ENCODE measurements at places on chromosomes 13 and 19.

DNA sequence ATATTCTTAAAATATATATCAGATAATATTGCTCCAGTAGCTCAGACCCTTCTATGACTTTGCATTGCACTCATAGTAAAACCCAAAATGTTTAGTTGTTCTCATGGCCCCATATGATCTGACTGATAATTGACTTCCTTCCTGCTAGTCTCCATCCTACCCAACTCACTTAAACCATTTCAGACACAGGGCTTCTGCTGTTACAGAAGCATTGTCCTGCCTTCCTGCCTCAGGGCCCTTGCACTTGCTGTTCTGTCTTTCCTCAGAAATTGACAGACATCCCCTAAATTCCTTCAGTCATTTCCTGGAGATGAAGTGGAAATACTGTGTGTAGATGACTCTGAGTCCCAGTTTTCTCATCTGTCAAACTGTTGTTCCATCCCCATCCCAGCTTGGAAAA is 19.7 kb downstream of the FBXL12 start:
- no peak for DNase-seq

DNA sequence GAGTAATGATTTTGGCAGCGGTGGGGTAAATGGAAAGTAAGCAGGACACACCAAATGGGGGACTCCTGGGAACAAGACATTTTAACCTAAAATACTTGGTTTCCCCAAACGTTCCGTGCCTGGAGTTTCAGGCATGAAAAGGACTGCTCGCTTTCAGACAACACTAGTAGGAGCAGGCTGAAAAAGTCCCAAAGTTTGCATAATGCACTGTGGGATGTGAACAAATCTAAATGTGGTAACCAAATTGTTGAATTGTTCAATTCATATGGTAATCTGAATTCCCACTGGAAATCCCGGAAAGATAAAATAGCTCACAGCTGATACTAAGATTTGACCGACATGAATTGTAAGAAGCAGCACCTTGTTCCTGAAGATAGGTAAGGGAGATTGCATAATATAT is 467.2 kb upstream of the ARGLU1 start:
- no peak for DNase-seq

- DNase-seq = no peak
Measured at GRCh38 chr19:1233115-1233667, 4.6 kb downstream of the CBARP start.

DNA sequence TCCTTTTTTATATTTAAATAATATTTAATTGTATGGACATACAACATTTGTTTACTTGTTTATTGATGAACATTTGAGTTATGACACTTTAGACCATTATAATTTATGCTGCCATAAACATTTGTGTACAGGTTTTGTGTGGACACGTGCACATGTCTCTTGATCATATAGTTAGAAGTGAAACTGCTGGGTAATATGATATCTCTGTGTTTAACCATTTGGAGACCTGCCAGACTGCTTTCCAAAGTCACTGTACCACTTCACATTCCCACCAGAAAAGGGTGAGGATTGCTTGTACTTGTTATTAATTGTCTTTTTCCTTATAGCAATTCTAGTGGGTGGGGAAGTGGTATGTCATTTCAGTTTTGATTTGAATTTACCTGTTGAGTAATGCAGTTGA is 145.6 kb upstream of the KLHL1 start:
- DNase-seq = no peak

- no peak for DNase-seq
Measured at GRCh38 chr13:111909971-111910671, 156.8 kb upstream of the SOX1 start.

DNA sequence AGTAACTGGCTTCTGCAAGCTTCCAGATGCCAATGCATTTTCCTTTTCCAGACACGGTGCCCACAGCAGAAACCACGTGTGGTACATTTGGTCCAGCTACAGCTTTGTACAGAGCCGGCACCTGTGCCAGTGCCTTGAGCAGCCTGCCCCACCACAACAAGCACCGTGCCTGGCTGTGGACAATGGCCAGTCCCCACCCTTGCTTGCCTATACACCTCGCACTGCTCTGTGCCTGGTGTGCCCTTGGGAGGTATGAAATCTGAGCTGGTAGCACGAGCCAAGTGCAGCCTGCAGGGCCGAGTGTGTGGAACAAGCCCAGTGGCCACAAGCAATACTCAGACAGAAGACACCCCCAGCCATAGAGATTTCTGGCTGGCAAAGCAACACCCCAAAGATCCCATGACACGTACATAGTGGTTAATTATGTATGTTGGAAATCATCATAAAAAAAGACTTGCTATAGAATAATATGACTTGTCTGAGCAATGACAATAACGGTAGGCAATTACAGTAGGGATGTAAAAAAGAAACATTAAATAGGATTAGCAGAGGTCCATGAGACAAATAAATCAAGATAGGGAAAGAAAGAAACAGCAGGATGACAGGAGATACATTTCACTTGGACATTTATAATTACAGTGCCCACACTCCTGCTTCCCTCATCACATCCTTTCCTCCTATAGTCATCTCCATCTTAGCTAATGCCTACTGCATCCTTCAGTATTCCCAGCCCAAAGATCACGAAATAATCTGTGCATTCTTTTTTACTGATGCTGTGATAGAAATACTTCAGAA is 1399.5 kb downstream of the PCDH9 start:
- no peak for DNase-seq

- DNase-seq = no peak
Measured at GRCh38 chr19:42233106-42233505, 9.3 kb downstream of the GSK3A start.

DNA sequence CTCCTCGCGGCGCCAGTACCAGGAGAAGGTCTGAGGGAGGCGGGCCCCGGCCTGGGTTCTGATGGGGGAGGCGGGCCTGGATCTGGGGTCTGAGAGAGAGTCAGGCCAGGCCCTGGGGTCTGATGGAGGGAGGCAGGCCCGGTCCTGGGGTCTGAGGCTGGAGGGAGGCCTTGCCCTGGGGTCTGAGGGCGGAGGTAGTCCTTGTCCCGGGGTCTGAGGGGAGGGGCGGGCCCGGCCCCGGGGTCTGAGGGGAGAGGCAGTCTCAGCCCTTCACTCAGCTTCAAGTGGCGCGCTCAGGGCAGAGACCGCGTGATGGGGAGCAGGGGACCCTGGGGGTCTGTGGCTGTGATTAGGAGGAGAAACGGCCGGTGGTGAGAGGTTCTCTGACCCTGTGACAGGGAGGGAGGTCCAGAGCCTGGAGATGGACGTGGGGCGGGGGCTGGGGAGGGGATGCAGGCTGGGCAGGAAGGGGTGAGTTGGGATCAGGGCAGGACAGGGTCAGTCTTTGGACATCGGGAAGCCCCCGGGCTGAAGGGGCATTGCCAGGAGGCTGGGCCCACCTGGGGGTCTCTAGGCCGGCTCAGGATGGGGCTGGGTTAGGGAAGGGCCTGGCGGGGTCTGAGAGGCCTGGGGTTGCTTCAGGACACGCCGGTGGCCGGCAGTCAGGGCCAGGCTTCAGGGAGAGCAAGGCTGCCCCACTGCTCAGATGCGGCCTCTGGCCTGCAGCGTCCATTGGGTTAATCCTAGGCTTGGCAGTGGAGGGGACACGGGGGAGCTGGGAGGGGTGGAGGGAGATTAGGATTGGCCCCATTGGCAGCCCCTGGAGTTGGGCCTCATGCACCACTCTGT is 18.7 kb downstream of the HCN2 start:
- no peak for DNase-seq

GRCh38 chr13:29496241-29496712 is 99.2 kb downstream of the SLC7A1 start:
- no peak for DNase-seq

- DNase-seq = no peak
Measured at GRCh38 chr13:30807392-30807791, 72.0 kb downstream of the ALOX5AP start.

DNA sequence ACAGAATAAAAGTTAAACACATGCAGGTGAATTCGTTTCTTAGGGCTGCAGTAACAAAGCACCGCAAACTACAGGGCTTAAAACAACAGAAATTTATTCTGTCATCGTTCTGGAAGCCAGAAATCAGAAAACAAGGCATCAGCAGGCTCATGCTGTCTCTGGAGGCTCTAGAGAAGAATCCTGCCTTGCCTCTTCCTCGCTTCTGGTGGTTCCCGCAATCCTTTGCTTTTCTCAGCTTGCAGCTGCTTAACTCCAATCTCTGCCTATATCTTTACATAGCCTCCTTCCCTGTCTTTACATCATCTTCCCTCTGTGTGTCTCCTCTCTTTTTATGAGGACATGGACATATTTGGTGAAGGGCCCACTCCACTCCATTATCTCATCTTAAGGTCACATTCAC is 6.2 kb upstream of the NBEA start:
- no peak for DNase-seq

DNA sequence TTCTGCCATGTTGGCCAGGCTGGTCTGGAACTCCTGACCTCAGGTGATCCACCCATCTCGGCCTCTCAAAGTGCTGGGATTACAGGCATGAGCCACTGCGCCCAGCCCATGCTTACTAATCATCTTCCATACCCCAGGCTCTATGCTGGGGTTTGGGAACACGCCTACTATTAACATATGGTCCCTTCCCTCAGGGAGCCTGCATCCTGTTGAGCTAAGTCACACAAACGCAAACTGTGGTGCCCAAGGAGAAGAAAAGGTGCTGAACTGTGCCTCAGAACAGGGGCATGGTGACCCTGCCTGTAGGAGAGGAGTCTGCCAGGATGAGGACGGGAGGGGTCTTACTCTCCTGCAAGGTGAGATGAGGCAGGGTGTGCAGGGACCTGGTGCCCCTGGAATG is 5.6 kb downstream of the MICOS13 start:
- no peak for DNase-seq

- no peak for DNase-seq
Measured at GRCh38 chr13:88627071-88627470, 955.9 kb downstream of the SLITRK5 start.

GRCh38 chr19:5172859-5173630 is 167.6 kb downstream of the PTPRS start:
- DNase-seq = peak; percentile 28

GRCh38 chr13:46320406-46320805 is 66.6 kb downstream of the RUBCNL start:
- DNase-seq = no peak

DNA sequence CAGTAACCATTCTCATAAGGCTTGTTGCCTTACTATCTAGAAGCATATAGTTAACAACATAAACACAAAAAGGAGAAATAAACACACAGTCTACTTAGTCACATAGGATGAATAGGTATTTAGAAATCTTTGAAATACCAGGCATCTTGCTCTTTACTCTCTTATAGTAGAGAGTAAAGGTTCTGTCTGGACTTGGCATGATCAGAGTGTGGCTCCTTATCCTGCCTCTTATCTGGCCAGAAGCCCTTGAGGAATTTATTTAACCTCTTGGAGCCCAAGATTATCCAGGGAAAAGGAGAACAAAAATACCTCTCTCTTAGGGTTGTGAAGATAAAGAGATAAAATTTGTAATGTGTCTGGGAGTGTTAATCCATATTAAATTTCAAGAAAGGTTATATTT is 100.2 kb upstream of the MBNL2 start:
- no peak for DNase-seq

- no peak for DNase-seq
Measured at GRCh38 chr13:58500938-58501337, 869.4 kb downstream of the PCDH17 start.

DNA sequence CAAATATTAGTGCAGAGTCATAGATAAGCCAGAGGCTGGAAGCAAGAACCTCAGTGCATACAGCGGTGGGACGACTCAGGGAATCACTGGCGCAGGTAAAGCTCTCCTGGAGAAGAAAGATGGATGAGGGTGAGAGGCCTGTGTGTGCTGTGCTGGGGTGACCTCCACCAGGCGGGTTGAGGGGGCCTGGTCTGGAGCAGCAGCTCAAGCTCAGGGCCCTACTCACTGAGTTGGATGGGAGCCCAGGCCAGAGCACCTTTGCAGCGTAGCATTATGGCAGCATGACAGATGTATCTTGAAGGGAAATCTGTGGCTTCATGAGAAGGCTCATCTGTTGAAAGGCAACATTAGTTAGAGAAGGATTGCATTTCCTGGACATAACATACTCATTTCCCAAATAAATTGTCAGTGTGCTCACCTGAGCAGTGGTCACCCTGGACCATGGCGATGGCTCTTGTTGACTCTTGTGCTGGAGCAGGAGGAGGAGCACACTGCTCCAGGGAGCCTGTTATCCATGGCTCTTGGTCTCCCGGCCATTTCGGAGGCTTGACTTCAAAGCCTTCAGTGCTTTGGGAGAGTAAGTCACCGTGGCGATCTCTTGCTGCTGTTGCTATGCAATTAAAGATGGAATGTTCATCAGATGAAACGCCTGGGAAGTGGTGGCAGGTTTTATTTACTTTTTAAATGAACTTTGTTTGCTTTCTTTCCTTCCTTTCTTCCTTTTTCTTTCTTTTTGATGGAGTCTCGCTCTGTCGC is 25.0 kb downstream of the HNRNPM start:
- DNase-seq = no peak

GRCh38 chr19:53877361-53877766 is 4.6 kb upstream of the PRKCG start:
- no peak for DNase-seq

DNA sequence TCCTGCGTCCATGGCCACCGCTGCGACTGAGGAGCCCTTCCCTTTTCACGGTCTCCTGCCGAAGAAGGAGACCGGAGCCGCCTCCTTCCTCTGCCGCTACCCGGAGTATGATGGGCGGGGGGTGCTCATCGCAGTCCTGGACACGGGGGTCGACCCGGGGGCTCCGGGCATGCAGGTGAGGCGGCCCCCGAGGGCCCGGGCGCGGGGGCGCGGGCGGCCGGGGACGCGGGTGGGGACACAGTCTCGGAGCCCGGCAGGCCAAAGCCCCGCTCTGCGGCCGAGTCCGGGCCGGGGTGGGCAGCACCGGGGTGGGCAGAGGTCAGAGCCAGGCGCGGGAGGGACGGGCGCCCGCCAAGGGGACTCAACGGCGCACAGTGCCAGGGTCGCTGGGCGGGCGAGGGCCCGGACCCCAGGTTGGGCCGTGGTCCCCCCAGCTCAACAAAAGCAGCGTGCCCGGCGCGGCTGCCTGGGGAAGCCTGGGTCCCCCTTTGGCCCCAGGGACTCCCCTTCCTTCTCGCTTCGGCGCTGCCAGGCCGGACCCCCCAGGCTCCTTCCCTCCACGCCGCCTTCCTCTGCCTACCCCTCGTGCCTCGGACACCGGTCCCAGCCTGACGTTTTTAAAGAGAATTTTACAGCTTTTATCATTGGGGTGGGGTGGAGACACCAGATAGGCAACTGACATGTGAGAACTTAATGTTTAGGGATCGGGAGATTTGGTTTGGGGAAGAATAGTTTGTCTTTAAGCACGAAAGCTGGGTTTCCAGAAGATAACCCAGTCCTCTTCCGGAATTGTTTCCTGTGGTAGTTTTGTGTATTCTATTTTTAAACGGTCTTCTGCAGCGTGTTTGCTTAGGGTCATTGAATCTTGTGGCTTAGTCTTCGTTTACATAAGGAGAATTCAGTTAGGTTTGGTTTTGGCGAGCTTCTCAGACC is 509 bp downstream of the TPP2 start:
- peak; percentile 11 for DNase-seq
